ENCODE measurements at places on chromosomes 16 and 17.

- peaks cover 8% of the 10 kb centered on the region for H3K27me3 ChIP-seq
- H3K36me3 ChIP-seq, result no peaks in the 10 kb centered on the region
- H3K4me1 ChIP-seq, result peaks cover 16% of the 10 kb centered on the region
- H3K4me3 ChIP-seq, result no peak overlapping the region
Observed at GRCh38 chr17:31842195-31843069, 16.6 kb downstream of the COPRS start.

DNA sequence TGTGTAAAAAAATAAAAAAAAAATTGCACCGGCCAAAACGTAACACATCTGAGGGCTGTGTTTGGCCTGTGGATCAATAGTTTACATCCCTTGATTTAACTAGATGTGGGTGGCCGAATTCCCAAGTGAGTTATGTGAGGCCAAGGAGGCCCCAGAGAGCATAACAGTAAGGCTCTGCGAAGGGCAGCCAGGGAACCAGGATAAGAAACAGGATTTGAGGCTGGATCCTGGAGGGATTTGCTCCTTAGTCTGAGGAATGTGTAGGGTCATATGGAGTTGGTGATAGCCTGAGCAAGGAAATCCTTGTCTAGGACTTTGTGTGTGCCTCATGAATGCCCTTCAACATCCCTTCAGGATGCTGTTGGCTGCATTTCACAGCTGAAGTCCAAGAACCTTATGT lies 2.0 kb downstream of the PHKG2 start:
- H3K36me3 ChIP-seq, result peaks cover 34% of the 10 kb centered on the region
- no peak overlapping the region for H3K27ac ChIP-seq
- no peaks in the 10 kb centered on the region for H3K27me3 ChIP-seq
- no peak for DNase-seq
- H3K4me3 ChIP-seq, result no peak overlapping the region

DNA sequence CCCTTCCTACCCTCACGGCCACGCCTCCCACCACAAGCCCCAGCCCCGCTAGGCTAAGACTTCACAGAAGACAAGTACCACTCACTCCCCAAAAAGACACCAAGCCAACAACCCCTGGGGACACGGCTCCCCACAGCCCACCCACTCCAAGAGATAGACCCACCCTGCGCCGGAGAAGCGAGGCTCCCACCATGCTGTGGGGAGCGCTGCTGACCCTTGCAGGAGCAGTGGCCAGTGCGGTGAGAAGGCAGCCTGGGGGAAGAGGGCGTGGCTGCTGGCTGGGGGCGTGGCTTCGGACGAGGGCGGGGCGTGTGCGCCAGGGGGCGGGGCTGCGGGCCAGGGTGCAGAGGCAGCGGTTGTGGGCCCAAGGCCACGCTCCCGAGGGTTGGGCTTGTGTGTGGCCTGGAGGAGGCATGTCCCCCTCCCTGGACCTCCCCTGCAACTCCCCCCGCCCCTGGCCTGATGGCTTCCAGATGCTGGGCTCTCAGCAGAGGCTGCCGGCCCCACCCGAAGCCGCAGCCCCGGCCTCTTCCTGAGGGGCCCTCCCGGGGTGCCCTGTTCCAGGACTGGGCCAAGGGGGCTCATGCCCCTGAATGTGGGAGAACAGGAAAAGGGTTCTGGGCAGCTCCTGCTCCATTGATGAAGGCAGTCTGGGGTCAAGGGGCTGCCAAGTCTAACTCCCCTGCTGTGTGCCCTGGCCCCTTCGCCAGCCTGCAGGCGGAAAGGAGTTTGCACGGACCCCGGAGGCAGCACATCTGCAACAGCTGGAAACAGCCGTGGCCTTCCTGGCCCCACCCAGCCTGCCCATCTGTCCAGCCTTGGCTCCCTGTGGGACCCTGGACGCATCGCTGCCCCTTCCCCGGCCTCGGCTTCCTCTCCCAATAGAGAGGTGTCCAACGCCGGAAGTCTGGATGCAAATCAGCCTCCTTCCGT lies 9.1 kb downstream of the TFAP4 start:
- H3K27ac ChIP-seq, result peak overlapping the region; percentile 88
- peaks cover 37% of the 10 kb centered on the region for H3K4me1 ChIP-seq
- H3K36me3 ChIP-seq, result peaks cover 32% of the 10 kb centered on the region
- peak; percentile 98 for DNase-seq
- H3K4me3 ChIP-seq, result peak overlapping the region; percentile 4

- no peak overlapping the region for H3K27ac ChIP-seq
- no peaks in the 10 kb centered on the region for H3K36me3 ChIP-seq
- DNase-seq, result peak; percentile 23
- no peak overlapping the region for H3K4me3 ChIP-seq
- no peaks in the 10 kb centered on the region for H3K27me3 ChIP-seq
Observed at GRCh38 chr16:64410306-64410705, 711.6 kb downstream of the CDH11 start.

- no peak overlapping the region for H3K27ac ChIP-seq
- H3K4me1 ChIP-seq, result peaks cover under 1% of the 10 kb centered on the region
- no peaks in the 10 kb centered on the region for H3K27me3 ChIP-seq
Observed at GRCh38 chr16:2436110-2436509, 6.9 kb downstream of the CCNF start.

DNA sequence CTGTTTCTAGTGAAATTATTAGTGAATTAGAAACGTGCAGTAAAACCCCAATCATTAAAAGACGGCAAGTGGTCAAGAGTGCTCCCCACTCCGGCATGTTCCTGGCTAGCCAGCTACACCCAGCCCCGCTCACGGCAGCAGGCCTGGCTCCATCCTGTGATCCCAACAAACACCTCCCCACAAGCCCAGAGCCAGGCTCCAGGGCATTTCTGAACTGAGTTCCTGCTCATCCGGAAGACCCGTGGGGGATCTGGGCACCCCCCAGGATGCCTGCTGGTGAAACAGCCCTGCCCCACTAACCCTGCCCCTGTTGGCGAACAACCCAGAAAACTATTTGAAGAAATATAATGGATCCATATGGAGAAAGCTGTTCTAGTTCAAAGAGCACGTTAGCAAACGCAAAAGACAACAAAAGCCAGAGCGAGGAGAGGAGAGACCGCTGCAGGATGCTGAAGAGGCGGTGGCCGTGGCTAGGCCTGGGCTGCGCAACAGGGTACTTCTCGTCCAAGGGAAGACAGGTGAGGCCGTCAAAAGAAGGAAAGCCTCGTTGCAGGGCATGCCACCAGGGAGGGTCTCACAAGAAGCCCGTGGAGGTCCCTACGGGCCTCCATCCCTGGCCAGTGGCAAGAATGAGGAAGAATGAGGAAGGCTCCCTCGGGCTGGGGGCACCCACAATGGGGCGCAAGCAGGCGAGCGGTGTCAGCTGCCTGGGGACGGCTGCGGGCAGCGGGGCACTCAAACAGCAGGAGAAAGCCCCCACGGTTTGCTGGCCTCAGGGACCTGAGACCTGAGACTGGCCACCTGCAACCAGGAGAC lies 19.2 kb downstream of the SLC16A3 start:
- no peak overlapping the region for H3K27ac ChIP-seq
- no peak overlapping the region for H3K4me3 ChIP-seq
- H3K4me1 ChIP-seq, result peaks cover 21% of the 10 kb centered on the region
- no peaks in the 10 kb centered on the region for H3K27me3 ChIP-seq

GRCh38 chr17:82670661-82671450 lies 22.6 kb upstream of the WDR45B start:
- H3K4me3 ChIP-seq, result no peak overlapping the region
- H3K27me3 ChIP-seq, result no peaks in the 10 kb centered on the region
- no peak overlapping the region for H3K27ac ChIP-seq
- peaks cover 21% of the 10 kb centered on the region for H3K4me1 ChIP-seq
- DNase-seq, result no peak

GRCh38 chr16:2857451-2858244 lies at the start of gene PRSS22:
Gene PRSS22 (minus strand): TSS chr16:2858170. CDS start chr16:2858104, 66 bp downstream.
- no peak within 1 kb of the TSS for H3K4me3 ChIP-seq
- H3K4me1 ChIP-seq, result no peaks in the 10 kb centered on the region
- peaks cover 50% of the 10 kb centered on the region for H3K27me3 ChIP-seq
- H3K27ac ChIP-seq, result no peak within 1 kb of the TSS

- DNase-seq, result peak; percentile 43
- H3K27ac ChIP-seq, result no peak overlapping the region
- H3K36me3 ChIP-seq, result peaks cover 38% of the 10 kb centered on the region
Observed at GRCh38 chr16:89565506-89566372, 5.3 kb downstream of the RPL13 start.

- no peaks in the 10 kb centered on the region for H3K4me1 ChIP-seq
- H3K36me3 ChIP-seq, result peaks cover 21% of the 10 kb centered on the region
- no peaks in the 10 kb centered on the region for H3K27me3 ChIP-seq
- H3K4me3 ChIP-seq, result no peak overlapping the region
- no peak for DNase-seq
Observed at GRCh38 chr17:49590874-49591273, 15.2 kb downstream of the NXPH3 start.

DNA sequence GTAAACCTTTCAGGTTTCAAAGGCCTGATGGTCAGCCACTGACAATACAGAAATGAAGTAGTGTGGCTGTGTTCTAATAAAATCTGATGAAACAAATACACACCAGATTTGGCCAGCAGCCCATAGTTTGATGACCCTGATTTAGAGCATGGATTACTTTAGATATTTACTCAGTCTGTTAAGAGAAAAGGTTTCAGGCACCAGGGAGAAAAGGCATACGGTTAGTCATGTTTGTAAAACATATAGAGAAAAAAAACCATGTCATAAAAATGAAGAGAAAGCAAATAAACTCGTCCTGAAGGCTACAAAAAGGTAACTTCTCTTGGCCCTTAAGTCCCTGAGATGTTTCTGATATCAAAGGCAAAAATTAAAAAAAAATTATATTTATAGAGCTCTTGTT lies 112.1 kb downstream of the ADAMTS18 start:
- no peak overlapping the region for H3K27ac ChIP-seq
- no peak for DNase-seq
- no peaks in the 10 kb centered on the region for H3K36me3 ChIP-seq
- H3K27me3 ChIP-seq, result no peaks in the 10 kb centered on the region
- H3K4me3 ChIP-seq, result no peak overlapping the region

GRCh38 chr17:56699186-56699894 lies 105.8 kb downstream of the NOG start:
- no peaks in the 10 kb centered on the region for H3K36me3 ChIP-seq
- DNase-seq, result peak; percentile 79
- H3K27ac ChIP-seq, result peak overlapping the region; percentile 75
- H3K4me3 ChIP-seq, result no peak overlapping the region
- H3K27me3 ChIP-seq, result no peaks in the 10 kb centered on the region
- peaks cover 11% of the 10 kb centered on the region for H3K4me1 ChIP-seq

GRCh38 chr17:66906321-66907278 lies 57.9 kb upstream of the CACNG4 start:
- H3K27me3 ChIP-seq, result peaks cover 4% of the 10 kb centered on the region
- H3K27ac ChIP-seq, result no peak overlapping the region
- H3K4me1 ChIP-seq, result peaks cover 11% of the 10 kb centered on the region

DNA sequence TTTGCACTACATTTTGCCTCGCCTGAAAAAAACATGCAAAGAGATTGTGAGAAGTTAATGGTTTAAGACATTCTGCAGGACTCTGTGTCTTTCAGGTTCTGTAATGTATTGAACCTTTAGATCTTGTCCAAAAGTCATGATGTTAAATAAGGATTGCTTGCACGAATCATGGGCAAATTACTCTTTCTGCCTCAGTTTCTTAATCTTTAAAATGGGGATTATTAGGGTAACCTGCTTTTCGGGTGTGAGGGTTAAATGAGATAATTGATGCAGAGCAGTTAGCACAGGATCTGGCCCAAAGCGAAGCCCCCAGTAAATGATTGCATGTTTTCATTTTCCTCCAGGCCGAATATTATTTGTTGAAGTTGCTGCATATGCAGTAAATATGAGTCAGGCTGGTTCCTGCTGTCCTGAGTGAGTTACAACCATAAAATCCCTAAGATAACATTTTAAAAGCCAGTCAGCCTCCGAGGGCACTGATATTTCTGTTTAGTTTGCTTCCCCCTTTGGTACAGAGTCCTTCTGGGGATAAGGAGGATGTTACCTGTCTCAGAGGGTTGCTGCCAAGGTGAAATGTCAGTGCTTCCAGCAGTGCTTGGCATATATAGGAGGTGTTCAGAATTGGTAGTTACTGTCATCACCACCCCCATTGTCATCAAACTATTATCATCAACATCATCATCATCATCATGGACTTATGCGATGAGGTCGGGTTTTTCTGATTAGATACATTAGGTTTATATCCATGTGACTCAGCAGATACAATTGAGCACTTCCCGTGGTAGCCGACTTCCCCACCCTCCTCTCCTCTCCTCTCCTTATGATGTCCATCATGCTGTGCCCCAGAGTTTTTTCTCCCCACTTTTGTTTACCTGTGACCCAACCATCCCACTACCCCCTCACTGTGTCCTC lies 20.6 kb upstream of the ARHGAP17 start:
- H3K27ac ChIP-seq, result no peak overlapping the region
- H3K36me3 ChIP-seq, result no peaks in the 10 kb centered on the region
- H3K27me3 ChIP-seq, result no peaks in the 10 kb centered on the region
- H3K4me3 ChIP-seq, result no peak overlapping the region
- DNase-seq, result no peak
- H3K4me1 ChIP-seq, result peaks cover 5% of the 10 kb centered on the region

GRCh38 chr16:49857423-49858181 lies 1.7 kb upstream of the ZNF423 start:
- peaks cover 44% of the 10 kb centered on the region for H3K4me1 ChIP-seq
- DNase-seq, result peak; percentile 78
- no peaks in the 10 kb centered on the region for H3K36me3 ChIP-seq
- peak overlapping the region; percentile 97 for H3K27ac ChIP-seq
- peaks cover 2% of the 10 kb centered on the region for H3K27me3 ChIP-seq

DNA sequence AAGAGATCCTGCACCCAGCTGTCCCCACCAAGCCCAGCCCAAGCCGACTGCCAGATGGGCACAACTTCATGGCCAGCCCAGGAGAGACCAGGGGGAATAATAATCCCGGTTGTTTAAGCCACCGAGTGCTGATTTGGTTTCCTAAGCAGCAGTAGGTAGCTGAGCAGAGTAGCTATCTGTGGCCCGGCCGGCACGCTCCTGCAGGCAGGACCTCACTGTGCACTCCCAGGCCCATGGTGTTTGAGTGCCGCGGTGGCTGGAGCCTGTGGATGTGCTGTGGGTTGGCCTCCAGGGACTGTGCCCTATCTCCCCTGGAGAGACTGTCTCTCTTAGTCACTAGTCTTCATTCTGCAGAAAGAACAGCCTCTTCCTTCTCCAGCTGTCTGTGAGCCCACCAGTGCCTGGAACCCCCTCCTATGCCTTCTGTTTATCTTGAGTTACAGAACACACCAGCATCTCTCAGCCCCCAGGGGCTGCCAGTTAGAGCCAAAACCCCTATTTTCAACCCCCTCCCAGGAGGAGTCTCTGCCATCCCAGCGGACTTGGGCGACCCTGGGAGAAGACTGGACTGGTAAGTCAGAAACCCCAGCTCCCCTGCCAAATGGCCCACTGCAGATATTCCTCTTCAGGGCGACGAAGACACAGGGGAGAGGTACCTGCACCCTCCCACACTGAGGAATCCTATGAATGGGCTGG lies 152.0 kb downstream of the SDK2 start:
- no peak overlapping the region for H3K27ac ChIP-seq
- H3K27me3 ChIP-seq, result peaks cover 8% of the 10 kb centered on the region
- H3K36me3 ChIP-seq, result no peaks in the 10 kb centered on the region
- peaks cover 10% of the 10 kb centered on the region for H3K4me1 ChIP-seq

DNA sequence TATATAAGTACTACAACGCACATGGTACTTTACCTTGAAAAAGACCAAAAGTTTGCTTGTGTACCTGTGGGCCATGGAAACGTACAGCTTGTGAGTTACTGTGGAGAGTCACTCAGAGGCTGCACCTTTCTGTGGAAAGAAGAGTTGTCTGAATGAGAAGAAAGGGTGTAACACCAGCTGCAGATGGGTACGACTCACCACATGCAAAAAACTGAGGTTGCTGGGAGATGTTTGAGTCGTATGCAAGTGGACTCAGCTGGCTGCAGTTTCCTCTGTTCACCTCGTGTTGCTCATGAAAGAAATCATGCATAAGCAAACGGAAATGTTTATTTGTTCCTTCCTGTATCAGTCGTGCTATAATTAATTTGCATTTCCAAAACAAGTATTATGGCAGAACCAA lies 22.4 kb upstream of the DYNLRB2 start:
- H3K27me3 ChIP-seq, result no peaks in the 10 kb centered on the region
- DNase-seq, result no peak
- no peak overlapping the region for H3K4me3 ChIP-seq
- H3K4me1 ChIP-seq, result no peaks in the 10 kb centered on the region
- no peaks in the 10 kb centered on the region for H3K36me3 ChIP-seq

Data from muscle of leg (tissue), 16 donors.